ENCODE measurements at places on chromosomes 2 and 18.

DNA sequence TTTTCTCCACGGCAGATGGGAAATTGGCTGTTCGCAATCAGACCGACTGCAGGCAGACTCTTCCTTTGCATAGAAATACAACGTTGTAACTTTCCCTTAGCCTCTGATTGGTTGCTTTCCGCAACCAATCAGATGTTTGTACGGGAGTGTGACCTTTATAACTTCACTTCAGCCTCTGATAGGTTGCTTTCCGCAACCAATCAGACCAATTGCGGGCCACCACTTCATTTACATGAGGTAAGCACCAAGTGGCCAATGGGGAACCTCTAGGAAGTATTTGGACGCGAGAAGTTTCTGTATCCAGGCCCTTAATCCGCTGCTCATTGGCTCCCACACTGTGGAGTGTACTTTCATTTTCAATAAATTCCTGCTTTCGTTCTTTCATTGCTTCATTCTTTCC, 19.1 kb downstream of the SLC25A12 start:
- DNase-seq, result no peak

DNA sequence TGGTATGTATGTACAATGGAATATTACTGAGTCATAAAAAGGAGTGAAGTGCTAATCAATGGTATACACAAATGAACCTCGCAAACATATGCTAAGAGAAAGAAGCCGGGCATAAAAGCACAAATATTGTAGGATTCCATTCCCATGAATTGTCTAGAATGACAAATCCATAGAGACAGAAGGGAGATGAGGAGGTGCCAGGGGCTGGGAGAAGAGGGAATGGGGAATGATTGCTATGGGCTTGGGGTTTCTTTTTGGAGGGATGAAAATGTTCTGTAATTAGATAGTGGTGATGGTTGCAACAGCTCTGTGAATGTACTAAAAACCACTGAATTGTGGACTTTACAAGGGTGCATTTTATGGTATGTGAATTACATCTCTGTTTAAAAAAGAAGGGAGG, 73.5 kb downstream of the GLI2 start:
- no peak for DNase-seq

DNA sequence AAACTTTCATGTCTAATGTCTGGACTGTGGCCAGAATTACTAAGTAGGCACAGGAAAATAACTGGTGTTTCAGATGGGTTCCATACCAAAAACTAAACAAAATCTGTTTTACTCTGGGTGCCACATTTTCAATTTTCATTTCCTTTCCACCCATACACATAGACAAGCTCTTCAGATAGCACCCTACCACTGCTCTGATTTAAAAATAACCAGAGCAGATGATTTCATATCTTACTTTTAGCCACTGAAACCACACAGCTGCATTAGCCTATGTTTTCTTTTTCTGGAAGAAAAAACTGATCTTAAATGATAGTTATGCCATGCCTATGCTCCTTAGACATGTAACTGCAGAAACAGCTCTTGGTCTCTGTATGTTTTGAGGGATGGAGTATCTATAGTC, 647.6 kb downstream of the CPS1 start:
- DNase-seq, result no peak

- no peak for DNase-seq
These were observed 123.3 kb upstream of the SIX2 start for GRCh38 chr2:45132551-45132950.

GRCh38 chr18:13246121-13246520, 27.6 kb downstream of the LDLRAD4 start:
- DNase-seq, result no peak

DNA sequence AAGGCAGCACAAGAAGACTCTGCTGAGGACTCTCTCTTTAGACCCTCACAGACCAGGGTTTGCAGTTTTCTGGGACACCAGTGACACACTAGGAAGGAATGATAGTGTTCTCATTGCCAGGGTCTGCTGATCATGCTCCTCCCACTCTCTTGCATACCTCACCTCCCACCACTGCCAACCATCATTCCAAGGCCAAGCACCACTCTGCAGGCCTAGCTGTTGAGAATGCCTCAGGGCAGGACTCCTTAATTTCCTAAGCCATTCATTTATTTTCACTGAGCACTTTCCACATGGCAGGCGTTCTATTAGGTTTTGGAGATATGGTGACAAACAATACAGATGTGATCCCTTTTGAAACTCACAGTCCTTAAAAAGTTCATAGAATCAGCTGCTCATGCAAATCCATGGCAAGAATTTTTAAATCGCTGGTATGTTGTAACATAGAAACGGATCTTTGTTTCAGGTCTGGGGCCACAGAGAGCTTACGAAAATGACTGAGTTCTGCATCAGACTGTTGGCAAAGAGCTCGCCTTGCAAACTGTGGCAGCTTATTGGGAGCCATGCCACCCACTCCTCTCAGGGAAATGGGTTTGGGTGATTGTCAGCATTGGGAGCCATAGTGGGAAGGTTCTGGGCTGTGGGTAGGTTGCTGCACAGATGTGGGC, 78.5 kb downstream of the XDH start:
- no peak for DNase-seq

GRCh38 chr2:182818925-182819324, 47.5 kb downstream of the FRZB start:
- DNase-seq, result no peak

GRCh38 chr2:129738799-129739198, 240.7 kb upstream of the RAB6C start:
- no peak for DNase-seq

- no peak for DNase-seq
These were observed 151.7 kb upstream of the ZNF521 start for GRCh38 chr18:25503567-25504081.

DNA sequence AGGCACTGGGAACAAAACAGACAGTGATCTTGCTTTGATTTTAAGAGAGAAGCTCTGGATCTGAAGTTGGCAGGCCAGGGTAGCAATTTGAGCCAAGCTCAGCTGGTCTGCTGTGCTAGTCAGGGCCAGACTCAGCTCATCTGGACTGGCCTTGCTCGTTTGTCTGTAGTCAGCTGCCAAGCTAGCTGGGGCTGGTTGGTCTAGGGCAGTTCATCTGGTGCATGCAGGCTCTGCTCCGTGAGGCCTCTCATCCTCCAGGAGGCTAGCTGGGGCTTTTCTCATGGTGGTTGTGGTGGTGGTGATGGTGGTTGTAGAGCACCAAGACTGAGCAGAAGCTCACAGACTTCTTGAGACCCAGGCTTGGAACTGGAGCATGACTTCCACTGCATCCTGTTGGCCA, 10.3 kb downstream of the FBLN7 start:
- no peak for DNase-seq

DNA sequence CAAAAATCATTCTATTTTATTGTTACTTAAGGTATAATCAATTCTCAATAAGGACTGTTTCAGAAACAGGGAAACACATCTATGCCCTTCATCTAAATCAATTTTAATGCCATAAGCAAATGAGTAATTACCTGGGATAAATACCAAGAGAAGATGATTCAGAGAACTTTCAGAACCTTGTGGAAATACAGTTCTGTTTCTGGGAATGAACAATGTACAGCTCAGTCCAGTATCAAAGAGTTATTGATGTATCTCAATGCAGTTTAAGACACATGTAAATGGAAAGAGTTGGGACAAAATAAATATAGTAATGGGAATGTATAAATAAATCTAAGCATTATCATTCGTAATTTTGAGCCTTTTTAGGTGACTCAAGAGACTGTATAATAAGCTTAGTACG, 60.1 kb downstream of the PTPN2 start:
- DNase-seq, result no peak

DNA sequence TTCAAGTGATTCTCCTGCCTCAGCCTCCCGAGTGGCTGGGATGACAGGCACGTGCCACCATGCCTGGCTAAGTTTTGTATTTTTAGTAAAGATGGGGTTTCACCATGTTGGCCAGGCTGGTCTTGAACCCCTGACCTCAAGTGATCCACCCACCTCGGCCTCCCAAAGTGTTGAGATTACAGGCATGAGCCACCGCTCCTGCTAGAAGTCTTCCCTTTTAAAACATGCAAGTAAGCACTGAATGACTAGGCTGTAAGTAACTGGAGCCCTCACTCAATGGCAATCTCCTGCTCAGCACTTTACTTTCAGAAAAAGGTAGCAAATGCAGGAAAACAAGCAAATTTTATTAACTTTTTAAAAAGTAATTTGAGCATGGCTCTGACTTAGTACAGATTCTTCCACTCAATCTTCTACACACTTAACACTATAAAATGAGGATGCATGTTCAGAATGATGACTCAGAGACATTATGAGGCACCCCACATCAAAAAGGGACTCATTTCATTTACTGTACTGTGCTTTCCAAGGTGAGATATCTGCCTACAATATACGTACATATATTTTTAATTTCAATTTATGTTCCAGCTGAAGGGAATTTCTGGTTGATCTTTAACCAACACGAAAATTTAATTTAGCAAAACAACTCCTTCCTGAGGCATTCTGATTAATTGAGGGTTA, 6.6 kb upstream of the NCK2 start:
- no peak for DNase-seq

DNA sequence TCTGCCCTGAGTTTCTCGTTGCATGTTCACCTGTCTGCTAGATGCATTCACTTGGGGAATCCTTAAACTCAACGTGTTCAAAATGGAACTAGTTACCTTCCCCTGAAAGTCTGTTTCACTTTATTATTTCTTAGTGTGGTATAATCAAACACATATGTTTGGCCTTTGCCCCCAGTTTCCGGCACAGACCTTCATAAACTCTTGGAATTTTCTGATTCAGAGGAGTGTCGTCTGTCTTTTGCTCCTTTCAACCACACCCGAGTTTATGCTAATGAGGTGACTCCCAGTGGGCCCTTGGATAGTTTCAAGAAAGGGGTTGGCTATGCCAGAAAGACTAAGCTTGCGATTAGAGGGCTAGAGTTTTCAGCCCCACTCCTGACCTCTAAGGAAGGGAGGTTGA, 198.9 kb downstream of the CDCA7 start:
- no peak for DNase-seq

- no peak for DNase-seq
These were observed 309.7 kb upstream of the MYT1L start for GRCh38 chr2:2640818-2641217.

DNA sequence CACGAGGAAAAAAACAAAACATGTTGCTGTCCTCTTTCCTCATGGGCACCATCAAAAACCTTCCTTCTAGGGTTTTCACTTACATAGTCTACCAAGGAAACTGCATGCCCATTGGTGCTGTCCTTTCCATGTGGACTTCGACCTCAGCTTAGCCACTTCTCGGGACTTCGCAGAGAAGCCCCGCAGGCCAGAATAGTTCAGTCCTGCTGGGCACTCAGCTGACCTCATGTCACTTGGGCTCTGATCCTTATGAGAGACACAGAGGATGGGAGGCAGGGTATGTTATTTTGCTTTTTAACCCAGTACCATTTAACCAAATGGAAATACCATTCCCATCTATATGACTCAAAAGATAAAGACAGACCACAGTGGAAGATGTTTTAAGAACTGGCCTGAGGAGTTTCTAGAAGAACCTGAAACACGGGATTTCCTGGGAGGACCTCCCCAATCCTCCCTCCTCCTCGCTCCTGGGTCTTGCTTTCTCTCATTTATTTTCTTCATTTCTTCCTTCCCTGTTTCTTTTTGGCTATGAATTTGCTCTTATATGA, 28.4 kb downstream of the AAK1 start:
- DNase-seq, result no peak

DNA sequence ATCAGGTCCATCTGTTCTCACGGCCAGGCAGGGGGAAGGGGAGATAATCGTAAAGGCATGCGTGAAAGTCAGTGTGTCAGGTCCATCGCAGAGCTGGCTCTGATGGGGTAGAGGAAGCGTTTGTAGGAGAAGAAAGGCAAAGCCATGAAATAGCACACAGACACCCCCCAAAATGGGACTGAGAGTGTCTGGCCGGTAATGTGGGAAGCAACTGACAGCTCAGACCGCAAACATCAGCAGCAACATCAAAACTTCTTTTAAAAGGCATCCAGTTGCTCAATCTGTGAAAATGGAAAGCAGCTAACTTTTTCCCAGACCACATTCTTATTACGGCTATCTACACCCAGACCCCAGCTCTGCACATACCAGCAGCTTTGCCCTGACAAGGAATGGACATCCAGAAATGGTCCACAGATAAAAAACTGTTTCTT, 232.6 kb downstream of the EN1 start:
- no peak for DNase-seq

GRCh38 chr2:68968221-68968620, 6.2 kb upstream of the GKN1 start:
- no peak for DNase-seq

GRCh38 chr18:68417826-68418225, 297.1 kb downstream of the TMX3 start:
- no peak for DNase-seq

- no peak for DNase-seq
These were observed 669.6 kb upstream of the VRK2 start for GRCh38 chr2:57376985-57377384.

GRCh38 chr2:3503046-3503445, 16.3 kb downstream of the ADI1 start:
- no peak for DNase-seq

GRCh38 chr2:128503399-128504245, 185.0 kb upstream of the HS6ST1 start:
- no peak for DNase-seq

- DNase-seq, result no peak
These were observed 124.2 kb upstream of the ARHGAP28 start for GRCh38 chr18:6605115-6605869.

DNA sequence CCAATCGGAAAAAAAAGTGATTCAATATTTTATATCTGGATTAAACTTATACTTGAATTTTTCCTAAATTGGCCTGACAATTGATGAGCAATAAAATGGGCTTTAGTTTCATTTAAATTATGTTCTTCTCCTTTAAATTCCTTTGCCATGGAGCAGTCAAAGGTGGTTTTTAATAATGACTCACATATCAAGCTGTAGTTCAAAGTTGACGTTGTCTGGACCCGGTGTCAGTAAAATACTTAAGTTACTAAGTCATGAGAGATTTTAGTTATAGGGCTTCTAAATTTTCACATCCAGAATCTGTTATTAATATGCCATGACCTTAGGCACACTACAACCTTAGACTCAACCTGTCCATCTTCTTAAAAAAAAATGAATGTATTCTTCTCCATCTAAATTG, 62.5 kb downstream of the CDH2 start:
- DNase-seq, result no peak

DNA sequence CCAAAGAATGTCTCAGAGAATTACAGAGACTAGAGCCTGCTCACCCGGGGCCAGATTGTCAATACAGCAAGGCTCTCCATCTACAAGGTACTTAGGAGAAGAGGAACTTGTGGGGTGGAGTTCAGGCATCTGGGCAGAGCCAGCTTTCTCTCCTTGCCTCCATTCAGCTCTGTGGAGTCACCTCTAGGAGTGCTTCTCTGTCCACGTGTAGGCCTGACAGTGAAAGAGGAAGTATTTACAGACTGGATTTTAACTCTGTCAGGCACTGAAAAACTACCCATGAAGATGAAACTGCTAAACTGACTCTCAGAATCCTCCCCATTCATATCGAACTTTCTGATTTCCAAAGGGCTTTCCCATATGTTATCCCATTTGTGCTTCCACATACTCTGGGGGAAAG, 315.6 kb downstream of the SETBP1 start:
- no peak for DNase-seq

- DNase-seq, result no peak
These were observed 288.6 kb downstream of the SETBP1 start for GRCh38 chr18:44969214-44969795.

- DNase-seq, result no peak
These were observed 107.9 kb upstream of the LMAN1 start for GRCh38 chr18:59466980-59467379.

All from stimulated activated CD4-positive, alpha-beta T cell treated with anti-CD3 and anti-CD28 coated beads, Interleukin-4, amount 100 ng/mL, for 24 hours (primary cell).